ENCODE measurements at places on chromosomes 1 and 21.
A peak's percentile ranks its signal among the peaks of the same experiment; 100 is the strongest.

DNA sequence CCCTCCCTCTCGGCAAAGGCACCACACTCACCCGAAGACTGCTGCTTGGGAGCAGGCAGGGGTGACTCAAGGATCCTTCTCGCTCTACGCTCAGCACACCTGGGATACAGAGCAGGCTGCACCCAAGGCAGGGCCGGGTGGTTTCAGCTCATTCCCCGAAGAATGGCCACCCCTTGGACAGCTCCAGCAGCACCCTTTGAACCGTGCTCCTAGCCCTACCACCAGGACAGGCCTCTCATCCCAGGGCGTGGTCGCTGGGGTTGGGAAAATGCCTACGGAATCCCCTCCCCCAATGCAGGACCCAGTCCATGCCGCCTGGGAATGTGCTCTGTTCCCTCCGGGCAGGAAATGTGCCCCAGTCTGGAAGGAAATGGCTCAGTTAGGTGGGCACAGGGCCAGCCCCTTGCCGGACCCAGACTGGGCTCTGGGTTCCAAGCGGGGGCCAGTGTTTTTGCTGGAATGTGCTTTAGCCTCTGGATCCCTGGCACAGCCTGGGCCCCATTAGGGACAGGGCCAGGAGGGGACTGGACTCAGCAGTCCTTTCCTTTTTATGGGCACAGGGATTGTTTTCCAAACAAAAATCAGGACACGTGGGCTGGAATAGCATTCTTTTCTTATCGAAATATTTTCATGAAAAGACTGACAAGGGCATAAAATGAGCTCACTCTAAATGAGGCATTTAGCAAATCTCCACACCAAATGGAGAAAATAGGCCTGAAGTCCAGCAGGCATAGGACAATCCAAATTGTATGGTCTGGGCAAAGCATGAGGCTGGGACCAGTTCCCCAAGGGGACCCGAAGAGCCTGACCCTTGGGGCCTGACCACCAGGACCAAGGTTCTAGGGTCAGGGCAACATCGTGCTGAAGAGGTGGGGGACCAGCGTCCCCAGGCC is 7.3 kb downstream of the TMEM82 start:
- DNase-seq: no peak

- DNase-seq: no peak
These were observed 24.0 kb upstream of the CDC7 start for GRCh38 chr1:91476533-91477217.

- DNase-seq: no peak
These were observed 20.7 kb upstream of the CYYR1 start for GRCh38 chr21:26593800-26594199.

- peak; percentile 70 for DNase-seq
These were observed 96.8 kb upstream of the TMEM51 start for GRCh38 chr1:15056515-15057285.

GRCh38 chr21:23021481-23021880 is 2023.3 kb downstream of the NCAM2 start:
- no peak for DNase-seq

GRCh38 chr21:17725339-17725738 is 93.8 kb downstream of the C21orf91 start:
- no peak for DNase-seq

GRCh38 chr1:81313289-81313688 is 487.4 kb upstream of the ADGRL2 start:
- no peak for DNase-seq
